Effector CD4-positive, alpha-beta T cell (primary cell): ENCODE measurements at places on chromosomes 7 and 10.

- no peak for DNase-seq
Measured at GRCh38 chr7:91098566-91098965, 165.7 kb upstream of the FZD1 start.

DNA sequence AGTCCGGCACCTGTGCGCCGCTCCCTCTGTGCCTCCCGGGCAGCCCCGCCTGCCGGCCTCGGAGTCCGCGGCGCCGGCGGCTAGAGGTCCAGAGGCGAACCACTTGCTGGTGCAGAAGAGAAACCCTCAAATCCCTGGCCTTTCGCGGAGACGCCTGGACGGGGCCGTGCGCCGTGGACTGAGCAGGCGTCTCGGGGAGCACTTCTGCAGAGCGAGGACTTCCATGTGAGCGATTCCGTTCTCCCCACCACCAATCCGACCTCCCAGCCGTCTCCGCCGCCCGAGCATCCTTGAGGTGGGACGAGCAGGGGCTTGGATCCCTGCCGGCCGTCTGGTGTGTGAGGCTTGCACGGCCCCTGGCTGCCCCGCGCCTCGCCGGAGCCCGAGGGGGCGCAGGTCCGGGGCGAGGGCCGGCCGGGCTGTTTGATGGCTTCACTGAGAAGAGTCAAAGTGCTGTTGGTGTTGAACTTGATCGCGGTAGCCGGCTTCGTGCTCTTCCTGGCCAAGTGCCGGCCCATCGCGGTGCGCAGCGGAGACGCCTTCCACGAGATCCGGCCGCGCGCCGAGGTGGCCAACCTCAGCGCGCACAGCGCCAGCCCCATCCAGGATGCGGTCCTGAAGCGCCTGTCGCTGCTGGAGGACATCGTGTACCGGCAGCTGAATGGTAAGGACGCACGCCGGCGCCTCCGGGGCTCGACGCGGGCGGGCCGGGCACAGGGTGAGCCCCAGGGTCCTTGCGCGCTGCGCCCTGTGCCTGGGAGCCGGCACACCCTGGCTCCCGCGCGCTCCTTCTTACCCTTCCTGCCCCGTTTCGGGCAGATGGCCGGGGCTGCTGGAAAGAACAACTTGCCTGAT, 660 bp downstream of the GALNT17 start:
- DNase-seq: no peak

DNA sequence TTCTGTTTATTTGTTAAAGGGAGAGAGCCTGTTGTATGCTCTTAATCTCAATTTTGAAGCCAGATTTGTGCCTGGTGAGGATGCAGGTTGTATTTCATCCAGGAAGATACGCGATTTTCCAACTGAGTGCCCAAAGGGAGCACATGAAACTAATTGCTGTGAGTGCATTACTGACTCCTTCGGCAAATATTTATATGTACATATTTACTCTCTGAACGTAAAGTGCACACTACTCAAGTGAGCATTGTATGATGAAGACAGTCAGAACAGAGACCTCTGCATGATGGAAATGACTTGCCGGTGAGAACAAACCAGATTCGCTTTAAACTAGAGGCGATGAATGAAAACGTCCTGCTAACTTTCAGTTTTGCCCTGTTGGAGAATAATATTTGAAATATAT, 130.1 kb downstream of the MALRD1 start:
- DNase-seq: no peak

DNA sequence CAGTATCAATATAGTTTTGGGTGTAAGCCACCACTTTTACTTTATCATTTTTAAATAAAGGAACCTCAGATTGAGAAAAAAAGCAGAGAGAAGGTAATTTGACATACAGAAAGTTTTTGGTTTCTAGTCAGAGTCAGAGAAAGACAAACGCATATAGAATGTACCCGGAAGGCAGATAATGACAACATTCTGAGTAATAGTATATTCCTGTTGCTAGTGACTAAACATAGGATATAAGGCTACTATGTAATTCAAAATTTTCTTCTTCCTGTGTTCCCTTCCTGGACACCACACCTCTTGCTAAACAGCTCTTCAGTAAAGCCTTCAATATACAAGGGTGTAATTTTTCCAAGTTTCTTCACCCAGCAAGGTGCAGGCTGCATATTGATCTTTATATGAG, 597.6 kb downstream of the PCDH15 start:
- no peak for DNase-seq

- no peak for DNase-seq
Measured at GRCh38 chr10:127158662-127159061, 37.7 kb downstream of the INSYN2A start.

DNA sequence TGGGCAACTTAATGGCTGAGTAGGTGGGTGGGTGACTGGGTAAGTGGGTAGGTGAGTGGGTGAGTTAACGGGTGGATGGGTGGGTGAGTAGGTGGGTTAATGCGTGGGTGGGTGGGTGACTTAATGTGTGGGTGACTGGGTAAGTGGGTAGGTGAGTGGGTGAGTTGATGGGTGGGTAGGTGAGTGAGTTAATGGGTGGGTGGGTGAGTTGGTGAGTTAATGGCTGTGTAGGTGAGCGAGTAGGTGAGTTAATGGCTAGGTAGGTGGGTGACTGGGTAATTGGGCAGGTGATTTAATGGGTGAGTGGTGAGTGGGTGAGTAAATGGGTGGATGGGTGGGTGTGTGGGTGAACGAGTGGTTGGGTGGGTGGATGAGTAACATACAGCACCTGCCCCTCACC, 243.0 kb upstream of the MGMT start:
- DNase-seq: no peak

- no peak for DNase-seq
Measured at GRCh38 chr10:23754941-23755340, 316.1 kb downstream of the OTUD1 start.

DNA sequence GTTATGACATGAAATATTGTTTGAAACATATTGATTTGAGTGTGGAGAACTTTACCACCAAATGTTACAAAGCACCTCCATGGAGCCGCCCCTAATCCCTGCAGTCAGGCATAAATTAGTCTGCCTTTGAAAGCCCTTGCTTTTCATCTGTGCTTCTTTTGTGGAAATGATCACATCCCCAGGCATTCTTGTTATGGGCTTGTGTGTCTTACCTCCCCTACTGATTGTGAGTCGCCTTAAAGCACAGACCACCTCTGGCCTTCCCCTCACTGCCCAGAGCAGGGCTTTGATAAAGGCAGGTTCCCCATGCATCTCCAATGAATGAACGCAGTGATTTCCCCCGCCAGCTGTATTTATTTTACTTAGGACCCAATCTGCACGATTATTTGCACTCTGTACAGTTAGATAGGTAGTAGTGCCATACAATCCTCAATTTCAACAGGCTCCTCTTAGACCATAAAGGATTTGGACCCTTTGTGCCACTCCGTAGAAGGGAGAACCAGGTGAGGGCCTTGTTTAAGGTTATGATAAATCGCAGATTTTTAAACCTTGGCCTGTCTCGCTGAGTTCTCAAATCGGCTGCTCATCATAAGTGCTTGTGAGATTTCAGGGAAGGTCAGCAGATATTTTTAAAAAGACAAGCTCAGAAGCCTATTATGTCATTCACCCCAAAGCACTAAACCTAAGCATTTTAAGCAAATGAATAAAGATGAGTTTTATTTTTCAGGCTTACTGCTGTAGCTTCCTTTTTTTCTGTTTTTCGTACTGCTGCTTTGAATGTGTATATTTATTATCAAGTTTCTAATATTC, 107.8 kb downstream of the CUBN start:
- DNase-seq: no peak

DNA sequence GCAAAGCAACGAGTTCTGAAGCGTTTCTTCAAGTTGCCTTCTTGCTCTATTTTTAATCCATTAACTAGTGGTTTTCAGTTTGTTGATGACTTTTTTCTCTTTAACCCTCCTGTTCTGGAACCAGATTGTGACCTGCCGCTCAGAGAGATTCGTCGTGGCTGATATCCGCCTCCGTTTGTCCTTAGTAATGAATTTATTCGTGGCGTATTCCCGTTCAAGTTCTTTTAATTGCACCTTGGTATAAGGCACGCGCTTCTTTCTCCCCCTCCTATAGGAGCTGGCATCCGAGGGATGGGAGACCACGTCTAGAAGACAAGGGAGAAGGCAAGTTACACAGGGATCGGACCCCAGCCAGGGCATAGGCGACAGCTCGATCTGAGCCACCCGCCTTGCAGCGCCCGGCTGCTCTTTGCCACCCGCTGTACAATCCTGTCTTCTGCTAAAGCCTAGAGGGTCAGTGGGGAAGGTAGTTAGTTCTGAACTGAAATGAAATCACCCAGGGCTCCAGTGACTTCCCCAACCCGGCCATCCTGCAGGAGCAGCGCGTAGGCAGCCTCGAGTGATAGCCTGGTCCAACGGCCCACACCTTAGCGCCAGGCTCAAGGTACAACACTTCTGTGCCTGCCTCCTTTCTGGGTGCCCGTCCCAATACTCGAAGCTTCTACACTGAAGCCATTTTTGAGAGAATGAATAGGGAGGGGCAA, 1.6 kb downstream of the HOXA13 start:
- no peak for DNase-seq

DNA sequence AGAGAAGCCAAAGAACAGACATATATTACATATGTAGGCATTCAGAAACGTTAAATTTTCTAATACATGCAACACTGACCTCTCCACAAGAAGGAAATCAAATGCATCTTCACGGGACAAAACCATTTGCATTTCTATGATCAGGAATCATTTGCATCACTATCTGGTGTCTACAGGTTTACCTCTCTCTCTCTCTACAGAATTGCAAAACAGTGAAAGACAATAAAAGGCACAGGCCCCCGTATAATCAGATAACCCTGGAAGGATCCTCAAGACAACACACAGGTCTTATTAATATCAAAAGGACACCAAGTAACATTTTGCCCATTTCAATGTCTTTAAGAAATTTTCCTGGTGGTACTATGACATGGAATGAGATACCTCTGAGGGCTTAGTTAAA, 306.3 kb downstream of the GPAM start:
- no peak for DNase-seq

- no peak for DNase-seq
Measured at GRCh38 chr7:154627646-154628290, 375.2 kb downstream of the PAXIP1 start.

DNA sequence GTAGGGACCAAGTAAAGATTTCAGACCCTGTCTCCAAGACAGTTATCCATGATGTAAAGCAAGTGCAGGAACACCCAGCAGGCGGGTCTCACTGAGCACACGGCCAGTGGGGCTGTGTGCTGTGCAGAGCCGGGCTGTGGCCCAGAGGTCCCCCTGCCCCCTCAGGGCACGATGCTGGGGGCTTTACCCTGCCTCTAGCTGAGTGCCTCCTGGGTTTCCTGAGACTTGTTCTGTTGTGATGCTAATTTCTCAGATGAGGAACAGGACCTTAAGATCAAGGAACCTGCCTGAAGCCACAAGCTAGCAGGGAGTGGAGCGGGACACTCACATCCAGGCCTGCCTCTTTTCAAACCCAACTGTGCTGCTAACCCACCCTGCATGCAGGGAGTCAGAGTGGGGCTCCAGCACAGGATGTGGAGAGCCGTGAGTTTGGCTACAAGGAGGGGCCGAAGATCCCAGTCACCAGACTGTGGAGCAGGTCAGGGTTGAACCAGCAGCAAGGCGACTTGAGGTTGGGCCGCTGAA, 76.1 kb upstream of the LYZL2 start:
- no peak for DNase-seq

GRCh38 chr10:94571081-94571480, 25.5 kb downstream of the HELLS start:
- no peak for DNase-seq

GRCh38 chr10:47060356-47060755, 149.1 kb downstream of the PTPN20 start:
- no peak for DNase-seq

- DNase-seq: no peak
Measured at GRCh38 chr7:16668049-16668858, 22.3 kb downstream of the BZW2 start.

DNA sequence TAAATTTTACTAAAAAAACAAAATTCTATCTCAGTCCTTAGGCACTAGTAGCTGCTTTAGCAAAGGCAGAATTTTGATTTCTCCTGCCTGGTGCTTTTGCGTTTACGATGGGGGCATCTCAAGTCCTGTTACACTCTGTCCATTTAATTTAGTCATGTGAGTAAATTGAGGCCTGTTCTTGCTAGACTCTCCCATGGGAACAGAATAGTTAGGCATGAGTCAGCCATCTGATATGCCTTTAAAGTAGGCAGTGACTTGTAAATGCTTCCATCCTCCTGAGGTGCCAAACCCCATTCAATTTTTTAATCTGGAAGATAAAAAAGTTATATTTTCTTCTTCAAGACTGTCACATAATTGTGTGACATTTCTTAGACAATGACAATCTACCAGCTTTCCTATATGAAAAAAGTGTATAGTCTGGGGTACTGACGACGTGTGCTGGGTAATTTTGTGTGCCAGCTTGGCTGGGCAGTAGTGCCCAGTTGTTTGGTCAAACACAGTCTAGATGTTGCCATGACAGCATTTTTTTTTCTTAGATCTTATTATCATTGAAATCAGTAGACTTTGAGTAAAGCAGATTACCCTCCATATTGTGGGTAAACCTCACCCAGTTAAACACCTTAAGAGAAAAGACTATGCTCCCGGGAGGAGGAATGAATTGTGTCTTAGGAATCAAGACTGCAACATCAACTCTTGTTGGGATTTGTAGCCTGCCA, 603.4 kb downstream of the SORCS1 start:
- DNase-seq: no peak

GRCh38 chr7:144941127-144941526, 105.3 kb upstream of the TPK1 start:
- DNase-seq: no peak

DNA sequence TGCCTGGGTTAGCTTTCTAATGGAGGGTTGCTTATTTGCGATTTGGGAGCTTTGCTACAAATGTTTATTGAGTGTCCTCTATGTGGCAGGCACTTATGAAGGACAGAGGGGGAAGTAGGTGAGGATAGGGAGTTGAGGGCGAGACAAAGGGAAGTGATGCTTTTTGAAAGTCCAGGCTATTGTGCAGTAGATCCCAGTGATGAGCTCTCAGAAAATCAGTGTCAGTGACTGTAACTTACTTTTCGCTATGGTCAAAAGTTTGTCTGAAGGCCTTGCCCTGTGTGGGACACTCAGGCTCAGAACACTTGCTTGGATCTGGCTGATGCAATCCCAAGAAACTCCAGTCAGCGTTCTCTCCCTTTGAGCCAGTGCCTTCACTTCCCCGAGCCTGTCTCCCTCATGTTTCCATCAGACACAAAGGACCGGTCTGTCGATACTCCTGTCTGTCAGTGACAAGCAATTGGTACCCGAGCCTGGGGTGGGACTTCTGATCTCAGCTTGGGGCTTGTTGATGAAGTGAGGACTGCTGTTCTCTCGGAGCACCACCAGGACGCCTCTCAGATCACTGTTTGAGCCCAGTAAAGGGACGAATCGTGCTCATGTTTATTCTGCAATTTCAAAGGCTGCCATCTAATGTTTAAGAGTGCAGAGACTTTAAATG, 63.1 kb upstream of the SORCS3 start:
- no peak for DNase-seq

- DNase-seq: no peak
Measured at GRCh38 chr10:63415640-63416244, 50.0 kb downstream of the JMJD1C start.

DNA sequence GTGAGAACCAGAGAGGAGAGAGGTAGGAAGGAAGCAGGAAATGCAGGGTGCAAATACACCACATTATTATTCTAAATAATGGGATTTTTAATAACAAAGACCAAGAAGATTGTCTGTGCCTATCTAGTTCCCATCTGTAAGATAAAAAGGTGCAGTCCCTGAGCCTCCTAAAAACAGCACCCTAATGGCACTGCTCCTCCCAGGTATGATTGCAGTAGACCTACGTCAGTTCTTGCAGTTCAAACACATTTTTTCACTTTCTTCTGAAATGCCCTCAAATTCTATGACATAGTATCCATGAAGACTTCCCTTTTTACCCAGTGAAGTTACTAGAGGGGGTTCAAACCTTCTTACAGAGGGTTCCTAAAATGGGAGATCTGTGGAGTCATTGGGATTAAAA, 70.6 kb downstream of the FIGNL1 start:
- DNase-seq: no peak
